ENCODE measurements at places on chromosomes 2 and 18.

GRCh38 chr2:52539026-52539970, 1228.3 kb upstream of the CHAC2 start:
- no peak for DNase-seq
- no peak overlapping the region for H3K4me3 ChIP-seq

- no peaks in the 10 kb centered on the region for H3K27me3 ChIP-seq
- DNase-seq, result no peak
- H3K4me1 ChIP-seq, result peaks cover 33% of the 10 kb centered on the region
- no peaks in the 10 kb centered on the region for H3K36me3 ChIP-seq
- peak overlapping the region; percentile 78 for H3K27ac ChIP-seq
- no peak overlapping the region for H3K4me3 ChIP-seq
These were observed 97.0 kb downstream of the RNF144A start for GRCh38 chr2:7014174-7014640.

DNA sequence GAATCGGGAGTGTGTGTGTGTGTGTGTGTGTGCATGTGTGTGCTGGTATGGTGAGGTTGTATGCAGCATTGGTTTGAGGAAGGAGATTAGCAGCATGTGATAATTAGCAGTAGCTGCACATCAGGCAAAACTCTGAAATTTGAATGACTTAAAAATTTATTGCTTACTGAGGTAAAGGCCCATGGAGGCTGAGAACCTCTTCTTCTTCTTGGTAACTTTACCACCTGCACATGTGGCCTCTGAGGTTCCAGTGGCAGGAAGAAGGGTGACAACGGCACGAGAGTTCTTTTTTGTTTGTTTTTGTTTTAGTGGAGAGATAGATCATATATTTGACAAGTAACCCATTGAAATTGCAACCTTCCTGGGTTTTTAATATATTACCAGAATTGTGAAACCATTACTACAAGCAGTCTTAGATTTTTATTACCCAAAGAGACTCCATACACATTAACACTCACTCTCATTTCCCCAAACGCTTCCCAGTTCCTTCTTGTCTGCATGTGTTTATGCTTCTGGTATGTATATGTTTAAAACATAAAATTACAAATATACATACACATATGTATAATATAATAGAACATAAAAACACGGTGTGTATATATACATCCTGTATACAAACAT, 292.1 kb downstream of the PTGR3 start:
- no peaks in the 10 kb centered on the region for H3K36me3 ChIP-seq
- DNase-seq, result no peak
- H3K27me3 ChIP-seq, result no peaks in the 10 kb centered on the region
- no peak overlapping the region for H3K27ac ChIP-seq
- H3K4me3 ChIP-seq, result no peak overlapping the region

GRCh38 chr2:114609801-114610200, 167.4 kb downstream of the DPP10 start:
- no peaks in the 10 kb centered on the region for H3K27me3 ChIP-seq
- no peaks in the 10 kb centered on the region for H3K36me3 ChIP-seq
- no peak overlapping the region for H3K4me3 ChIP-seq
- no peaks in the 10 kb centered on the region for H3K4me1 ChIP-seq
- no peak overlapping the region for H3K27ac ChIP-seq

All from uterus (tissue), 4 donors.